Kidney epithelial cell (primary cell): ENCODE measurements at places on chromosomes 5 and 9. TPM values are rescaled to one million over a fixed set of nuclear protein-coding genes. Genes with fewer than 3 reads are reported as not detected.

DNA sequence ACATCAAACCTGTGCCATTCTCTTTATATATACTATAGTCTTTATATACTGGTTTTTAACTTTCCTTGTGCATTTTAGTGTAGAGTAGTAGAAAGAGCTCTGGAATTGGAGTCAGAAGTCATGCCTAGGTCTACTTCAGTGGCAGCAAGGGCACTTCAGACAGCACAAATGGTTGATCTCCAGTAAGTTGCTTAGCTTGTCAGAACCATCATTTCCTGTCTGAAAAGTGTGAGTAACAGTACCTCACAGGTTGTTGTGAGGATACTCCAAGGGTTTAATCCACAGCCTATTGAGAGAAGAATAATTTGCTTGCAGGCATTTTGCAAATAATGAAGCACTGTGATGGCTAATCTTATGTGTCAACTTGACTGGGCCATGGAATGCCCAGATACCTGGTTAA is 95.8 kb upstream of the NR4A3 start:
- no peak for DNase-seq

DNA sequence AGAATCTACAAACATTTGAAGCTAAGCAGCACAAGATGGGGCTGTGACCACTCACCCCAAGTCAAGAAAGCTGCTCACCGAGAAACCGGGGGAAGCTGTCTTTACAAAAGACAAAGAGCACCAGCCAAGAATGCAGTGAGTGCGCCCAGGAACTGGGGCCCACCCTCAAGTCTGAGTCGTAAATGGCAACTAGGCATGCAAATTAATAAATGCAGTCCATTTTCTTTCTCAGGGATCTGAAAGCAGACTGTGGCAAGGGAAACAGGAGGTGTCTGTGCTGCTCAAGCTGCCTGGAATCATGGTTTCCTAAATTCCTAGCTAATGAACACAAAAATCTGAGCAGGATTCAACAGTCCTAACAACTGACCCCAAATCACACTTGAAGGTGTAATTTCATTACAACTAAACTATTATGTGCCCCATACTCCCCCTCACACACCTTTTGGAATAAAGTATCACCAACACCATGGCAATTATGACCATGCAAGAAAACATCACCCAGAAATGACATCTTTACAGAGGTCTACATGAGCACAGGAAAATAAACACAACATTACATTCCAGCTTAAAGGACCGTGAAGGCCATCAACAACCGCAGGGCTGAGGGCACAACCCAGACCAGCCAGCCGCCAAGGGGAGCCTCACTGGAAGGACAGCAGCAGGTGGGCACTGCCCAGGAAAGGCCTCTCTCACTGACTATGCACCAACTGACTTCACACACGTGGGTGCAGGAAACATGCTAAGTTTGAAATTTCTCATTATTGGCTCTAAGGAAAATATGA is 17.6 kb downstream of the NSUN2 start:
- DNase-seq, result peak; percentile 14

- peak; percentile 72 for DNase-seq
Measured at GRCh38 chr9:85212887-85213286, 528.9 kb downstream of the AGTPBP1 start.

- no peak for DNase-seq
Measured at GRCh38 chr9:122258886-122259415, 5.7 kb downstream of the RBM18 start.

DNA sequence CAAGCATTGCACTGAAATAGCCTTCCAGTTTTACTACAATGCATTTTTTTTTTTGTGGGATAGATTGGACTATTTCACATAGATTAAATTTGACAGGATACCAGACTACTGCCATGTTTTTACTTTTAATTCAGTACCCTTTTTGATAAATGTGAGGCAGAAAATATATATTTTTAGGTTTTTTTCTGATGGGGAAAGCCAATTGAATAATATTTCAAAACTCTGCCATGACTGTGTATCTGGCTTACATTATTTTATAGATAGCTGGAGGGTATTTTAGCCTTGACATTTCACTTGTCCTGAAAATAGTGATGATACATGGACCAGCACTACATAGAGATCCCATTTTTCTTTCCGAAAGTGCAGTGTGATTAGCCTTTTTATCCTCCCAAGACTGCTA is 133.5 kb upstream of the PRR16 start:
- DNase-seq, result no peak

DNA sequence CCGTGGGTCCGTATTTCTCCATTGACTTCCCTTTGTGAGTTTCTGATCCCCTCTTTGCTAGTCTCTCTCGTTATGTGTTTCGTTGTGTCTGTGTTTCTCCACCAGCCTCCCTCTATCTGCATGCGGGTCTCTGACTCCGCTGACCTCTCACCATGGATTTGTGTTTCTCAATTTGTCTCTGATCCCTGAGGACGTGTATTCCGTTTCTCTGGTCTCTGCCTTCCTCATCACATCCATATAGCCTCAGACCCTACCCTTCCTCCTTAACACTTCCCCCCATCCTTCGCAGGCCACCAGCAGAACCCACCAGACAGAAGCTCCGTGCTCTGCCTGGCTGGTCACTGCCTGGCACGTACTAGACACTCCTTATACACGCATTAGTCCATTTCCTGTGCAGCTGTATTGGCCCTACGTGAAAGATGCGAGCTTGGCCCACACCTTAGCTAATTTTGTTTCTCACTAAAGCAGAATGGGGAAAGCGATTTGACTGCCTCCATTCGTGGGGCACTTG is 631 bp downstream of the B4GALT7 start:
- no peak for DNase-seq

DNA sequence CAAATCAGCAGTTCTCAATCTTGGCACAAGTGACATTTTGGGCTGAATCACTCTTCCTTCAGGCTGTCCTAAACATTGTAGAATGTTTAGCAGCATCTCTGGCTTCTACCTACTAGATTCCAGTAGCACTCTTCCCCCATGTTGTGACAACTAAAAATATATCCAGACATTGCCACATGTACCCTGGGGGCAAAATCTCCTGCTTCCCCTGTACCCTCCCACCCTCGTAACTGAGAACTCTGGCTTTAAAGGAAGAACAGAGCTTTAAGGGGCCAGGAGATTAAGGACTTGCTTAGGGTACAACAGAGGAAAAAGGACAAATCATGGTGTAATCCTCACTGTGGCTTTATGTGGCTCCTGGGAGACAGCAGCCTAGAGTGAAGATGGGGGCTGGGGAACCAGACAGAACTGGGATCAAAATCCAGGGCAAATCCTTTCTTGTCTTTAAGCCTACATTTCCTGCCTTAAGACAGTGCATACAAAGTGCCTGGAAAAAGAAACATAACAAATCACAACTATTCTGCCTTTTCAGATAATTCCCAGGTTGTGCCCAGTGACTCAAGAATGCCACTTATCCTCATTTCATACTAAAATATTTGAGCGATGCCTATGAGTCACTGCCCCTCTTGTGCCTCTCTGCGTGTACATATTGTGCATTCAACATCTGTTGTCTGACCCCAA is 109.3 kb downstream of the DAPK1 start:
- no peak for DNase-seq

DNA sequence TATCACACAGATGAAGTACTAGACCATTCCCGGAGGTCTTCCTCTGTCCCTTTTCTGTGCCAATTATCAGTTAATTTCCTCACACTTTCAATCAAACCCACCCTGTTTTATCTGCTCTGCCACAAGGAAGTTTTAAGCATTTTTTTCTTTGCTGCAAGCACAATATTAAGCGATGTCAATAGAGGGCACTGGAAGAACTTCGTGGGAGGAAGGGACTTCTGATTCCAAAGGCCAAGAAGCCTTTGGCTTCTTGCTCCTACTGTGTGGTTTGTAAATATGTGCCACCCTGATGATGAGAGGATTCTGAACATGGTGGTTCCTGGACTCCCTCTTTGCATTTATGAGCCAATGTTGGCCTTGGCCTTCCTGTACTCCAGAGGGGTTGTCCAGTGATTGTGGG is 1712.5 kb upstream of the C9orf72 start:
- DNase-seq, result no peak

DNA sequence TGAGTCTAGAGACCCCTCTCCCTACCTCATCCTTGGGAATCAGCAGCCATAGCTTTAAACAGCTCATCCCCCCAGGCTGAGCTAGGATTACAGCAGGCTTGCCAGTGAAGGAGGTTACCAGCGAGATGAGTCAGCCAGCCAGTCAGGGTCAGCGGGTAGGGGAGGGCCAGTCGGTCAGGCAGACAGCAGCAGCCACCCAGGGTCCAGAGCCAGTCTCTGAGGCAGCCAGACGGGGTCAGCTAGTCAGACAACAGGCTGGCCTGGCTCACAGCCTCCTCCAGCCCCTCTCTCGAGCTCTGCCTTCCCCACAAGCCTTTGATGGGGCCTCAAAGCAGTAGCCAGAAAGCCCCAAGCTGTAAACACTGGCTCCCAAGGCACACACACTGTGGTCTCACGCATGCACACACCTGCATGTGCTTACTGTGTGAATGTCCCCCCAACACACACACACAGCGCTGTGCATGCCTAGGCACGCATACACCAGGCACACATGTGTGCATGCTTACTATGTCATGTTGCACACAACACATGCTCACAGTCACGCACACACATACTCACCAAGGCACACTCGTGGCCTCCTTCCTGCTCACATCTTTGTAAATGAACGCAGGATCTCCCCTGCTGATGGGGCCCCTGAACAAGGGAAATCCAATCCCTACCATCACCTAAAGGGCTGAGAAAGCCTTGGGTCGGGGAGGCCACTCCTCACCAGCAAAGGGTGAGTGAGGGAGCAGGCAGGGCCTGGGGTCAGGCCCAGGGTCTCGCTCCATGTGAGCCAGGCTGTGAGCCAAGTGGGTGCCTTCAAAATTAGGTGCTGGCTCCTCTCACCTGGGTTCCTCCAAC is 28.2 kb upstream of the CPLX2 start:
- DNase-seq, result peak; percentile 39

GRCh38 chr5:174793684-174794328 is 69.4 kb downstream of the MSX2 start:
- no peak for DNase-seq

- no peak for DNase-seq
Measured at GRCh38 chr9:93184432-93185265, 710 bp downstream of the WNK2 start.

- no peak for DNase-seq
Measured at GRCh38 chr5:135308245-135308644, 90.8 kb downstream of the MACROH2A1 start.

GRCh38 chr5:127299678-127300077 is 9.1 kb downstream of the MEGF10 start:
- DNase-seq, result no peak

DNA sequence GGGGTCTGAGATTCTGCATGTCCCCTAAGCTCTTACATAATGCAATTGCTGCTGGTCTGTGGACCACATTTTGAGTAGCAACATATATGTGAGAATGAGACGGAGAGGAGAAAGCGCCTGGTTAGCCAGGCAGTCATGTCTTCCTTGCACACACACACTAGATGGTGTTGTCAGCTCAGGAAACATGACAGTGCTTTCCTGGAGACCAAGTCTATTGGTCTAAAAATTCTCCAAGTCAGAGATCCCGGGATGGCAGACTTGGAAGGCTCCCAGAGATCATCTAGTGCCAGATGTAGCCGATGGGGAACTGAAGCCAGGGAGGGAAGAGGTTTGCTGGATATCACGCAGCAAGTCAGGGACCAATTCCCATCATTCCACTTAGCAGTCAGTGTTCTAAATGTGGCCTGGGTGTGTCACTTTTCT is 53.4 kb downstream of the GALNT12 start:
- no peak for DNase-seq

GRCh38 chr9:38421498-38422211 is 2.6 kb downstream of the IGFBPL1 start:
- no peak for DNase-seq

GRCh38 chr5:87245451-87245850 is 22.2 kb upstream of the RASA1 start:
- DNase-seq, result no peak

- DNase-seq, result no peak
Measured at GRCh38 chr5:65612298-65612907, 11.7 kb downstream of the TRIM23 start.

DNA sequence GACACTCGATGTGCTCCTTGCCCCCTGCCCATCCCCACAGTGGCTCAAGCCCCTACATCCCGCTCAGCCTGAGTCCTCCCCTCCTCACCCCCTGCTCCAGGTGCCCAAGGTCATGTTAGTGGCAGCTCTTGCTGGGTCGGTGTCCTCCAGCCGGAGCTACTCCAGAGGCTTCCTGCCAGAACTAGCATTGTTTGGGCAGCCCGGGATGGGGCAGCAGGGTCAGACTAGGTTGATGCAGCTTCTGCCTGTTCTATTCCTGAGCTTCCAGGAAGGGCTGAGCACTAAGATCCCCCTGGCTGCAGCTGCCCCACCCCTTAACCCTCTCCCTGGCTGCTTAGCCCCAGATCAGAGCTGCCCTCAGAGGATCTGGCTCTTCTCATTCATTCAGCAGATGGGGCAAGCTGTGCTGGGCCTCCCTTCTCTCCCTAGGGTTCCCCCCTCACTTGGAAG is 671 bp downstream of the RGS14 start:
- DNase-seq, result no peak

DNA sequence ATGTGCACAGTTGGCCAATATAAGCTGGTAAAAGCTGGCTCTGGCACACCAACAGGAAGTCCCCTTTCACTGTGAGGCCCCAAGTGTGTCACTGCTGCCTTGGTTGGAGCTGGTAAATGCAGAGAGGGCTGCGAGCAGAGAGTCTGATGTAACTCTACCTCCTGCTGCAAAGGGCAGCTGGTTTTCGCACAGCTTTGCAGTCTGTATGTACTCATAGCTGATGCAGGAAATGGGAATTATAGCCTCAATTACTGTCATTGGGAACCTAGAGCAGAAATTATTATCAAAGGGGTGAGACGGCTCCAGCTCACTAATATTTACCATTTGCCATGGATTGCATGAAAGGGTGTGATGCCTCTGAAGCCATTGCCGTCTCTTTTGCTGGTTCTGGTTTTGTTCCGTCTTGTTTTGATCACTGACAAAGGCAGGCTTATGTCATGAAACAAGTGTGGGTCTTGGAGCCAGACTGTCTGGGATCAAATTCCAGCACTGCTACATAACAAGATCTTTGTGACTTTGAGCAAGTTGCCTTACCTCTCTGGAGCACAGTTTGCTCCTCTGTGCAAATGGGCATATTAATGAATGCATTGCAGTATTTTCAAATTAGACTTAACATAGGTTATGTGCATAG is 124.3 kb upstream of the SLC25A48 start:
- DNase-seq, result no peak

TTC23L gene
- total RNA-seq, result under 0.01 and 2.1 TPM in 2 replicates

INSL6 gene
- not detected in 2 replicates for total RNA-seq

SLC25A2 gene
- not detected in 2 replicates for total RNA-seq

MYMK gene
- total RNA-seq, result not detected in 2 replicates

RANBP6 gene
- 21.0 and 24.0 TPM in 2 replicates for total RNA-seq

TLR4 gene
- total RNA-seq, result 5.2 and 5.9 TPM in 2 replicates

MED22 gene
- total RNA-seq, result 42.0 and 51.8 TPM in 2 replicates

FAT2 gene
- total RNA-seq, result 0.58 and 0.96 TPM in 2 replicates

PCDHGA6 gene
- total RNA-seq, result 1.7 and 3.1 TPM in 2 replicates

VCAN gene
- 175 and 178 TPM in 2 replicates for total RNA-seq

SPINK7 gene
- total RNA-seq, result not detected in 2 replicates
